ENCODE measurements at places on chromosomes 6 and 20. TPM values are rescaled to one million over a fixed set of nuclear protein-coding genes. Genes with fewer than 3 reads are reported as not detected.

- DNase-seq: no peak
Observed at GRCh38 chr20:13626724-13627123, 12.0 kb downstream of the TASP1 start.

The FLRT3 gene
- total RNA-seq: 4.0 TPM

The MCHR2 gene
- not detected for total RNA-seq

The STMND1 gene
- 0.22 TPM for total RNA-seq
